ENCODE measurements at places on chromosomes 3 and 15.

- DNase-seq = no peak
Observed at GRCh38 chr3:135448520-135448919, 517.0 kb upstream of the PPP2R3A start.

DNA sequence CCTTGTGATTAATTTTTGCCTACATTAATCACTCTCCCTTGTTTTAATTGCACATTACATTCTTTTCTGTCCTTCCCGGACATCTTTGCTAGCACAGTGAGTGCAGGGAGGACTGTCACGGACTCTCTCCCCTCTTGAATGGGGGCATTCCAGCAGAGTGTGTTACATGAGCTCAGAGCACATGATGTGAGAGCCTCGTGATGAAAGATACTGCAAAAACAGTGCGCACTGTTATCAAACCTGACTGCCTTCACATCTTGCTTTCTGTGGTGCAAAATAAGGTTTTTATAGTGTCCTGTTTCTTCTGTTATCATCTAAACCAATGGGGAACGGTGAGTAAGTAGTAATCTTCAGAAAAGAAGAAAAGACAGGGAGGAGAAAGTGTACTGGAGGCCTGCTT is 167.5 kb downstream of the PGPEP1L start:
- DNase-seq = no peak

GRCh38 chr3:139117136-139117675 is 72.5 kb upstream of the PRR23C start:
- DNase-seq = no peak

GRCh38 chr3:53819163-53819868 is 26.9 kb downstream of the CHDH start:
- no peak for DNase-seq

GRCh38 chr15:38650936-38651327 is 86.3 kb upstream of the RASGRP1 start:
- DNase-seq = no peak

- no peak for DNase-seq
Observed at GRCh38 chr3:150142936-150143335, 172.2 kb upstream of the PFN2 start.

- no peak for DNase-seq
Observed at GRCh38 chr15:52428297-52428696, 100.4 kb downstream of the MYO5A start.

DNA sequence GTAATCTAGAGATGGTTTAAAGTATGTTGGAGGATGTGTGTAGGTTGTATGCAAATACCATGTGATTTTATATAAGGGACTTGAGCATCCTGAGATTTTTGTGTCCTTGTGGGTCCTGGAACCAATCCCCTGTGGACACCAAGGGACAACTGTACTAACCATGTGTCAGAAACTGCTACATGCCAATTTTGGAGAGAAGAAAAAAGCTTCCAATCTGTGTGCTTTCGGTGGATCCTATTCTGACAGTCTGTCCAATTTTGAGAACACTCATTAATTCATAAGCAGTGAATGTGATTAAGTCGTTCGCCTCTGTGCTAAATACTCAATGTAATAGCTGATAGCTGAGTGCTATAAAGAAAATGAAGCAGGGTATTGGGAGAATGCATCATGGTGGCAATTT is 61.6 kb downstream of the RBM6 start:
- DNase-seq = no peak

DNA sequence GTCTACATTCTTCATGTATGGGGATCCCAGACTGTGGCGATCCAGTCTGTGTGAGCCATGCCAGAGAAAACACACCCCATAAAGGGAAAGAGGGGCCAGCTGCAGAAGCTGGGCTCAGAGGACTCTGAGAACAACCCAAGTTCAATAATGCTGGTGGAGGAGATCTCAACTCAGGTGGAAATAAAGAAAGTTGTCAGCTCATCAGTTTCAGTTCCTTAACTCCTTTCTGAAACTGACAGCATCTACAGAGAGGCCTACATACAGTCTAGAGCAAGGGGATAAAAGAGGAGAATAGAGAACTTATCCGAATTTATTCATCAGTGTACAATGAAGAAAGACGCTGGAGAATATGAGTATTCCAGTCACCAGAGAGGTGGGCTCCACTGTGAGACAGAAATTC is 77.0 kb downstream of the NTRK3 start:
- DNase-seq = no peak

DNA sequence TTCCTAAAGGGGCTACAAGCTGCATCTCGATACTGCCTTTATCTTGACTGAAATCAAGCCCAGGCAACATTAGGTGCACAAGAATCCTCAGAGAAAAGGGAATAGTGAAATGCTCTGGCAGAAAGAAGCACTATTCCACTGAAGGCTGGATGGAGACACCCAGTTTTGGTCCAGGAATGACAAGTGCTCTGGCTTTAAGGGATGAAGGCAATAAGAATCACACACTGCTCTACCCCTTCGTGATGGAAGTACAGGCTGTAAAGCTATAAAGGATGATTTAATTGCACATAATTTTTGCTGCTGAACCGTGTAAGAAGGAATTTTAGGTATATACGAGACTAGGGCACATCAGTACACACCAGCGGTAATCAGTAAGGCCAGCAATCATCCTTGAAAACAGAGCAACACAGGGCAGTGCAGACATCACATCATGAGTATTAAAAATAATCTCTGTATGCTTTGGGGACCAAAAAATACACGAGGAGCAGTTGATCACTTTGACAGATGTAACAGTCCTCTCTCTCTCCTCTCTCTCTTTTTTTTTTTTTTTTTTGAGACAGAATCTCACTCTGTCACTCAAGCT is 414.6 kb upstream of the TBL1XR1 start:
- DNase-seq = no peak

- no peak for DNase-seq
Observed at GRCh38 chr3:58190291-58190690, 20.5 kb downstream of the DNASE1L3 start.

- DNase-seq = no peak
Observed at GRCh38 chr15:84835661-84836337, 18.6 kb downstream of the ALPK3 start.

- DNase-seq = no peak
Observed at GRCh38 chr3:136189859-136190617, 6.1 kb downstream of the MSL2 start.

- DNase-seq = no peak
Observed at GRCh38 chr3:9255976-9256375, 6.5 kb upstream of the SRGAP3 start.

- DNase-seq = no peak
Observed at GRCh38 chr3:172465281-172465680, 17.0 kb upstream of the GHSR start.

DNA sequence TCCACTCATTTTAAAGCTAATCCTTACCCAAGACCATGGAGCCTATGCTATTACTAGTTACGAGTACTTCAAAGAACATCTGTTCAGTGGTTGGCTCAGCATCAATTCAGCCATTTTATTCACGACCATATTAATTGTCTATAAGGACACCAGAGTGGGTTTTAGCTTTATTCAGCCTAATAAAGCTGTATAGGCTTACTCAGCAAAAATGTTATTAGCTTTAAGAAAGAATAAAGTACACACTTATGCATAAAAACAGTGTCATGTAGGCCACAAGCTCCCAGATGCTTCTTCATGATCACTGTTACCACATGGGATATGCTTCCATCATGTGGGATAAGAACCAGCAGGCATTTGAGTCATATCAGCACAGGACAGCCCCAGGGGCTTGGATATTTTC is 87.4 kb upstream of the GPR149 start:
- DNase-seq = no peak

GRCh38 chr3:76869726-76870384 is 170.0 kb upstream of the ROBO2 start:
- no peak for DNase-seq

- no peak for DNase-seq
Observed at GRCh38 chr3:42498034-42498433, 4.4 kb upstream of the VIPR1 start.

GRCh38 chr15:66084704-66085103 is 168.8 kb downstream of the MEGF11 start:
- no peak for DNase-seq

GRCh38 chr3:53804697-53805462 is 41.3 kb downstream of the CHDH start:
- peak; percentile 49 for DNase-seq

DNA sequence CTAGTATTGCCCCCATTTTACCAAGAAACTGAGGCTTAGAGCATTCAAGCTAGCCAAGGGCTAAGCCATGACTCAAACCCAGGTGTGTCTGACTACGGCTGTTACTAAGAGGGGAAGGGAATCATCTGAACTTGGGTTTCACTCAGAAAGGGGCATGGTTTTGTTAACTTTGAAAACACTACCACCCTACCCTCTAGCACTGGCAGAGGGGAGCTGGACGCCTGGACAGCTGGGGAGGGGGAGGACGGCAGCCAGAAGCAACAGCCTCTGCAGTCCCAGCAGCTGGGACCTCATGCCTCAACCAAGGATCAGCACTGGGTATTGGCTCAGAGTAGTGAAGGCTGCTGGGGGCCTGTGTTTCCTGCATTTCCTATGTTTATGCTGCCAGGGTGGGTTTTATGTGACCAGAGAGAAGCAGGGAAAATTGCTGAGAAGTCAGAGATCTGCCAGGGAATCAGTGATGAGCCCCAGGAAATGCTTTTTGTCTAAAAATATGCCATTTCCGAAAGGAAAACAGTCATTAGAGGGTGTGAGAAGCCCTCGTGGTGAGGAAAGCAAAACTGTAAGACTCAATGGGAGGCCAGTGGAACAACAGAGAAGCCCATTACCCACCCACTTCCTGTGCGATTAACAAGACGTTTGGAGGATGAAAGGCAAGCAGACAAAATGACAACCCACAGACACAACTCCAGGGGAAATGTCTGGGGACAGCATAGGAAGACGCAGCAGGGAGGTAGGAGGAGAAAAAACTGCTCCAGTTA is 41.2 kb downstream of the LIPC start:
- no peak for DNase-seq

DNA sequence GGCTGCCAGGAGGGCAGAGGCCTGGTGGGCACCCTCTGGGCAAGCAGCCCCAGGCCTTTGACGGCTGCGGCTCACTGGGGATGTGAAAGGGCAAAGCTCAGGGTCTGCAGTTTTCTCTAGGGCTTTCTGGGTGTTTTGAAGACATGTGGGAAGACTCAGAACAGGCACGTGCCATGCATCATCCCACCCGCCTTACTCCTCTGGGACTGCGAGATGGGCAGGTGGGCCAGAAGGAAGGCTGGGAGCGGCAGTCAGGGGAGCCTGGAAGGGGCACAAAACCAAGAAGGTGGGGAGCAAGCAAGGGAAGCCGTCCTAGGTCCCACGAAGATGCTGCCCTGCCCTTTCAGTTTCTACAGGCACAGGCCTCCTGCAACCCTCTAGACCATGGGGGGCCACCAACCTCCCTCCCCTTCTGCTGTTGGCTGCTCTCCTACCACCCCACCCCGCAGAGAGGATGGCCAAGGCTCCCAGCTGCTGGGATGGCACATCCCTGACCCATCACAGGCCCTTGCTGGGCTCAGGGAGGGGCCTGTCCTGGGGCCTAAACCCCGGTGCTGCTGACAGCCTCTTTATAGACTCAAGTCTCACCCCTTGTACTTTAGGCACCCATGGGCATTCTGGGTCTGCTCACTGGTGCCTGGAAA is 71.8 kb upstream of the CTSH start:
- DNase-seq = no peak

DNA sequence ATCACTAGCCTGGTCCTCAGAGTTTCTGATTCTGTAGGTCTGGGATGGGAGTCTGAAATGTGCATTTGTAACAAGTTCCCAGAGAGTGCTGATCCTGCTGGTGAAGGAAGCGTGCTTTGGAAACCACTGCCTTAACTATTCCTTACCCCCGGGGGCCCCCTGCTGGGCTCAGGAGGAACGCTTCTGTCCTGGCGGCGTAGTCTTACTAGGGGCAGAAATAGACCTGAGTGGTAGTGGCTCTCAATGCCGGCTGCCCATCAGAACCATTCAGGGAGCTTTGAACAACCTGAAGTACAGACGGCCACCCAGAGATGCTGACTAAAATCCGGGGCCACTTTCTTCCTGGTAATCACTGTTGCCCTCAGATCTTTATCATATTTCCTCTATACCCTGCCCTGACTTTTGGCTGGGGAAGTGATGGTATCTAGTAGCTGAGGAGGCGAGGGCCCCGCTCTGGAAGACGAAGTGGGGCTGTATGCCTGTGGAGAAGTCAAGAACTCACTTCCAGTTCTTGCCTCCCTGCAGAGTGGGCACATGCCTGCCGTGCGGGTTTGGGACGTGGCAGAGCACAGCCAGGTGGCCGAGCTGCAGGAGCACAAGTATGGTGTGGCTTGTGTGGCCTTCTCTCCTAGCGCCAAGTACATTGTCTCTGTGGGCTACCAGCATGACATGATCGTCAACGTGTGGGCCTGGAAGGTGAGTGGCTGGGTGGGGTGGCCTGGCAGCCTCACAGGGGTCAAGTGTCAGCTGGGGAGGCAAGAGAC is 16.3 kb upstream of the JMJD7 start:
- peak; percentile 71 for DNase-seq

- no peak for DNase-seq
Observed at GRCh38 chr3:183563536-183563874, 8.0 kb upstream of the KLHL6 start.

- DNase-seq = no peak
Observed at GRCh38 chr3:15427981-15428380, 583 bp downstream of the EAF1 start.

DNA sequence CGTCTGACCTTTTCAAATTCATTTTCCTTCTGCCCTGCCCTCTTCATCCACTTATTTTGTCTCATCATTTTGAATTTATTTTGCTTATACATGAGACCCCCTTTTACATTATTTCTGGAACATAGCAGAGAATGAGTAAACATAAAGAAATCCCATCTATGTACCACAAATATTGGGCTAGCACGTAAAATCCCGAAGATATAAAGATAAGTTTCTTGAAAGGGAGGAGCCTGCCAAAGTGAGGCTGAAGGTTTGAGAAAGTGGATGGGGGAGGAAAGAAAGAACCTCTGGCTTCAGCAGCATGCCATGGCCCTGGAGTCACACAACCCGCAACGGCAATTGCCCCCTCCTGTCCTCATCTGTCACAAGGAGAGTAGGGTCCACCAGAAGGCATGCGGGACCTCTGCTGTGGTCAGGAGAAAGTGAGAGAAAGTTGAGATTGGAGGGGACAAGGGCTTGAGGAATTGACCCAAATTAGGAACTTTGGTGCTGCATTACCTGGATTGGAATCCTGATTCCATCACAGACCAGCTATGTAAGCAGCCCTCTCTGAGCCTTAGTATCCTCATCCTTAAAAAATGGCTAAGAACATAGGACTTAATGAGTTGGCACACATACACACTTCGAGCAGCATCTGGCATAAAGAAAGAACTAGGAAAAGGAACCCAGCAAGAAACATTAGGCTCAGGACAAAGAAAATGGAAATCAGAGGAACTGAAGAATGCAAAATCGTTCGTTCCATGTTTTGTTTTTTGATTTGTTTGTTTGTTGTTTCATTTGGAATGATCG is 53.7 kb upstream of the GYG1 start:
- no peak for DNase-seq

GRCh38 chr3:177602601-177603147 is 405.4 kb upstream of the TBL1XR1 start:
- DNase-seq = no peak

Measured in amygdala (tissue), 56 donors.